ENCODE measurements at places on chromosomes 5 and 9.

- no peak for DNase-seq
Measured at GRCh38 chr9:133210202-133210532, 1.1 kb upstream of the OBP2B start.

GRCh38 chr5:77560677-77561263, 68.7 kb upstream of the WDR41 start:
- no peak for DNase-seq

DNA sequence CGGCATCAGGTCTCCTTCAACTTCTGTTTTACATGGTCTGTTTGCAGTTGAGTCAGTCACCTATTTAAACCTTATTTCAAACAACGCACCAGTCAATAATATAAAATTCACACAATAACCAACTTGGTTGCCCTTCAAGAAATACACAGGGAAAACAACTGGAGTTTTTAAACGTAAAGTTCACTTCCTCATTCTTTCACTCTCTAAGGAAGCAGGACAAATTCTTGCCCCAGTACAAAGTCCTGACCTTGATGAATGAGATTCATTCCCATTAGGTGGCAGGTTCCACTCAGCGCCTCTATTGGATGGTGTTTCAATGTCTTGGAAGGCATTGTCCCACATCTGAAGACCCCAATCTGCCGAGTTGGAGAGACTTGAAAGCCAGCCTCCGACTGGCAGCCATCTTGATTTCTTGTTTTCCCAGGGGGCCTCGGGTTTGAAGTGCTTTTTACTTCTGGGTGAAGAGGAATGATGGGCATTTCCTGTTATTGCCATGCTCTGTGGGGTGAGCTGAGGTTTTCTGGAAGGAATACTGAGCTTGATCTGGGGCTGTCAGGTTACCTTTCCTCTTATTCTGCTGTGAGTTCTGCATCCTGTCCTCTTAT, 105.0 kb downstream of the ACER2 start:
- DNase-seq, result no peak

GRCh38 chr5:170405817-170406216, 16.6 kb upstream of the KCNMB1 start:
- no peak for DNase-seq

DNA sequence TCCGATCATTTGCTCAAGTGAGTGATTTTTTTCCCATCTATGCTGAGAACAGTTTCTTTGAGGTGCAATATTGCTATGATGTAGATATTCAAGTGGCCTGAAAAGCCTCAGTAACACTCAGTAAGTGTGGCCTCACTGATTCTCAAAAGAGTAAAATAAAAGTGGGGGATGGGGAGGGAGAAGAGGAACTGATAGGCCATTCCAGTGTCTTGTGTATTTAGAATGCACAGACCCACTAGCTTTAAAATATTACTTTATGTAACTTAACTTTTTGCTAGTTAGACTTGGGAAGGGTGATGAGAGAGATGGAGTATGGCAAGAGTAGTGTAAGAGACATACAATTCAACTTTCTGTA, 79.5 kb upstream of the ZNF608 start:
- DNase-seq, result no peak

GRCh38 chr5:130164966-130165365, 260.7 kb downstream of the CHSY3 start:
- DNase-seq, result no peak

- no peak for DNase-seq
Measured at GRCh38 chr9:1083325-1083913, 33.3 kb downstream of the DMRT2 start.

DNA sequence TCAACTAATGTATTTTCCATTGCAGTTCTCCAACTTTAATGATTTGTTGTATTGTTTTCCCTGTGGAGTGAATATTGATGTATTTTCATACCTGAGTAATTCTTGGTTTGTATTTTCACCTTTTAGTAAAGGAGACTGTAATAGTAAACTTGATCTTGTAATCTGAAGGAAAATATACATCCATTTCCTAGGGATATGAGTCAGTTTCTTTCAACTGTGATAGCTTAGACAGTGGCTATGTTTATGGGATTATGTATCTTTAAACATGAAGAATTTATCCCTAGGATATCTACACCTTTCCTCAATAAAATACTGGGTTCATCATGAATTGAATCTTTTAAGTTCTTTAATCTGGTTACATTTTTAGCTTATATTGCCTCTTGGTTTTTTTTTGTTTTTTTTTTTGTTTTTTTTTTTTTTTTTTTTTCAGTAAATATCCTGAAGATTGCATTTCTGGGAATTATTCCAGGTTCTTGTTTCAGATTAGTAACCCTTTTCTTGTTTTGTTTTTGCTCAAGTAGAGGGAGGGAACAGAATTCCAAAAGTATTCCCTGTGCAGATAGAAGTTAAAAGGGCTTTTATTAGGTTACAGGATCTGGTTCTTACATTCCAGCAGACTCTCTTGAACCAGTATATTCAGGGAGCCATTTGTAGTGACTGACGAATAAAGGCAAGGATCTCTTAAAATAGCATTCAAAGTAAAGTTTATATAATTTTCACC, 7.1 kb downstream of the WDR36 start:
- no peak for DNase-seq

DNA sequence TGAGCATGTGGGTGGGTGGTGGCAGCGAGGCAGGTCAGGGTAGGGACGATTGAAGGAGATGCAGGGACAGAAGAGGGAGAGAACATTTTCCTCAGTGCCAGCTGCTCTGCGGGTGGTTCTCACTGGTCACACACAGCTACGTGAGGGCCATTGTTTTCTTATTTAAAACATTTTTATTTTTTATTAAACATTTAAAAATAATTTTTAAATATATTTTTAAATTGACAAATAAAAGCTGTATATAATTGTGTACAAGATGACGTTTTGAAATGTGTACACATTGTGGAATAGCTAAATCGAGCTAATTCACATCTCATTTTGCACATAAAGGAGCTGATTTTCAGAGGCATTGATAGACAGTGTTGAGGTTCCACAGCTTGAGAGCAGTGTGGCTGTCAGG, 14.0 kb downstream of the FAM240B start:
- no peak for DNase-seq

GRCh38 chr5:93874080-93874479, 132.7 kb upstream of the POU5F2 start:
- no peak for DNase-seq

GRCh38 chr9:121774715-121775613, 123.5 kb downstream of the DAB2IP start:
- DNase-seq, result no peak

DNA sequence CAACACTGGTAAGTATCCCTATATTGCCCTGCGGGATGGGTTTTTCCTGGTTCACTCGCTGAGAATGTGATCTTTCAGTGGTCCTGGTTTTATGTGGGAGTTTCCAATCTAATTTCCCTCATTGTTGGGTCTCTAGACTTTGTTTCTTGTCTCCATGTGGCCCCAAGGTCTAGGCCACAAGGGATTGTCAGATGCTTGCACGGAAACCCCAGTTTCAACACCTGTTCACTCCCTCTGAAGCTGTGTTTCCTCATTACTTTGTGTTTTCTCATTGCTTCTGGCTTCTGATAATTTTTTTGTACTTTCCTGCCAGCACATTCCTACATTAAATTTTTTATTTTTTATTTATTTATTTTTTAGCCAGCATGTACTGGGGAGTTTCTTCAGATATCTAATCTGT, 191.5 kb downstream of the TTLL11 start:
- no peak for DNase-seq

DNA sequence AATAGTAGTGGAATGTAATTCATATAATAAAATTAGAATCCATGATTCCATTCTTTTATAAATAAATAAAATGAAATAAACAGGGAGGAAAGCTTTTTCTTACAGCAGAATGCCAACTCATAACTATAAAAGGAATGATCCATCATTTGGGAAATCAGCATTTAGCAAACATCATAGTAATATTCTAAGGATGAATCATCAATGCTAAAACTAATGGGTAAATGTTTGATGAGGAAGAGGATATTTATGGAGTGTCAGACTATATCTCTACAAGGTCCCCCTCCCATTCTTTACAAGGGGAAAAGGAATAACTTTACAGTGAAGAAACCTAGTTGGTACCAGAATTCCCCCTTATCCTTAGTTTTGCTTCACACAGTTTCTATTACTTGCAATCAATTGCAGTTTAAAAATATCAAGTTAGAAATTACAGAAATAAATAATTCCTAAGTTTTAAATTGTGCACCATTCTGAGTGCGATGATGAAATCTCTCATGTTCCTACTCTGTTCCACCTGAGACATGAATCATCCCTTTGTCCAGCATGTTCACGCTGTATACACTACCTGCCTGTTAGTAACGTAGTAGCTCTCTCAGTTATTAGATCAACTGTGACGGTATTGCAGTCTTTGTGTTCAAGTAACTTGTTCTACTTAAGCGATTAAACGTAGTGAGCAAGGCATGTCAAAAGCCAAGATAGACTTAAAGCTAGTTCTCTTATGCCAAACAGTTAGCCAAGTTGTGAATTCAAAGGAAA, 14.2 kb upstream of the JAKMIP2 start:
- DNase-seq, result no peak

DNA sequence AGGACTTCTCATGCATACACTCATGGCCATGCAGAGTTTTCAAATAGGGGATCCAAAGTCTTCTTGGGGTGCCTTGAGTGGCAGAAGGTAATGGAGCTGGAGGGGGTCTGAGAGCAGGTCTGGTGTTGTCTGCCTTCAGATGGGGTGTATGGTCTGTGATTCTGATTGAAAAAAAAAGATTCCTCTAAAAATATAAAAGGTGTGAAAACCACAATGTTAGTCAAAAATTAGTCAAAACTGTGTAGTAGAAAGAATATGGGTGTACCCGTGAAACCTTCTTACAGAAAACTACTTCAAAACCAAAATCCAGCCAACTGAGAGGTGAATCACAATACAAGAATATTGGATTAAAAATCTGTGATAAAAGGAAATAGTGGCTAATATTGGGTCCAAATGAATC, 20.1 kb downstream of the DOCK2 start:
- no peak for DNase-seq

- DNase-seq, result no peak
Measured at GRCh38 chr5:8660133-8660893, 791.4 kb downstream of the MTRR start.

DNA sequence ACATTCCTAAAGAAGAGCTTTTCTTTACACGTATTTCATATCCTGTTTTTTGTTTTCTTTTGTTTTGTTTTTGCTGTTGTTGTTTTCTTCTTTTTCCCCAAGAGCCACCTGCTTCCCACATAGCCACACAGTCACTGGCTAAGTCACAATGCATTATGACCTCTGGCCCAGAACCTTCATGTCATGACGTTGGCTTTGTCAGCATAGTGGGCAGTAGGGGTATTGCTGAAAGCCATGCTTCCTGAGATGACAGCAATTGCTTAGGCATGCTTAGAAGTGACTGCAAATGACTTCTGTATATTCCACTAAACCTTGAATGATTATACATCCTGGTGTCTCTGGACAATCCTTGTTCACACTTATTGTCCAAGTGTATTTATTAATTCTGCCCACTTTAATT, 375.8 kb downstream of the TAF11L14 start:
- DNase-seq, result no peak

GRCh38 chr9:7788772-7789171, 10.8 kb downstream of the DMAC1 start:
- DNase-seq, result no peak

GRCh38 chr5:77990020-77990419, 213.9 kb upstream of the TBCA start:
- no peak for DNase-seq

DNA sequence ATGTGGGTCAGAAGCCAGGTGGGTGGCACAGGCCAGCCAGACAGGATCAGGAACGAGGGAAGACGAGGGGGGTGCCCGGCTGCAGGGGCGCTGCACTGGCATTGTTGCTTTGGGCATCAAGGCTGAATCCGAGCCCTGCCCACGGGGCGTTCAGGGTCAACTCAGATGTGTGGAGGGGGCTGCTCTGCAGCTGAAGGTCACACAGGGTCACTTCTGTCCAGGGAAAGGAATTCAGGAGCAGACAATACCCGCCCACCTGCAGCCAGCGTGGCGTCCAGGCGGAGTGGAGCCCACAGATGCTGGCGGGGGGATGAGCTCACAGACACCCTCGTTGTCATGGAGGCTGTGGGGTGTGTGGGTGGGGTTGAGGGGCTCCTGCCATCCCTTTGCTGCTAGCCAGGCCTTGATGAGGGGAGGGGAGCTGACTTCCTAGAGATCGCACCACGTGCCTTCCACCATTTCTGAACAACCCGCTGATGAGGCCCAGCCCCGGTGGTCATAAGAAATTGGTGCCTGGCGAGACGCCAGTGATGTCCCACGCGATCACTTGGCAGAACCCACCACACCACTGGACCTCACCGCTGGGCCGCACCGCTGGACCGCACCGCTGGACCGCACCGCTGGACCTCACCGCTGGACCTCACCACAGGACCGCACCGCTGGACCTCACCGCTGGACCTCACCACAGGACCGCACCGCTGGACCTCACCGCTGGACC, 31.2 kb downstream of the MRPL36 start:
- no peak for DNase-seq

- no peak for DNase-seq
Measured at GRCh38 chr5:139664727-139665351, 16.7 kb downstream of the CXXC5 start.

- DNase-seq, result no peak
Measured at GRCh38 chr9:7093040-7093439, 335.3 kb downstream of the KDM4C start.

- DNase-seq, result no peak
Measured at GRCh38 chr5:149782018-149782894, 52.1 kb downstream of the PPARGC1B start.
